HuH-7.5 (cell line): ENCODE measurements at places on chromosomes 7 and 10.

- no peak for DNase-seq
These were observed 17.7 kb downstream of the CLIP2 start for GRCh38 chr7:74306730-74307469.

GRCh38 chr7:34096198-34096651 lies 190.9 kb downstream of the BMPER start:
- no peak for DNase-seq

DNA sequence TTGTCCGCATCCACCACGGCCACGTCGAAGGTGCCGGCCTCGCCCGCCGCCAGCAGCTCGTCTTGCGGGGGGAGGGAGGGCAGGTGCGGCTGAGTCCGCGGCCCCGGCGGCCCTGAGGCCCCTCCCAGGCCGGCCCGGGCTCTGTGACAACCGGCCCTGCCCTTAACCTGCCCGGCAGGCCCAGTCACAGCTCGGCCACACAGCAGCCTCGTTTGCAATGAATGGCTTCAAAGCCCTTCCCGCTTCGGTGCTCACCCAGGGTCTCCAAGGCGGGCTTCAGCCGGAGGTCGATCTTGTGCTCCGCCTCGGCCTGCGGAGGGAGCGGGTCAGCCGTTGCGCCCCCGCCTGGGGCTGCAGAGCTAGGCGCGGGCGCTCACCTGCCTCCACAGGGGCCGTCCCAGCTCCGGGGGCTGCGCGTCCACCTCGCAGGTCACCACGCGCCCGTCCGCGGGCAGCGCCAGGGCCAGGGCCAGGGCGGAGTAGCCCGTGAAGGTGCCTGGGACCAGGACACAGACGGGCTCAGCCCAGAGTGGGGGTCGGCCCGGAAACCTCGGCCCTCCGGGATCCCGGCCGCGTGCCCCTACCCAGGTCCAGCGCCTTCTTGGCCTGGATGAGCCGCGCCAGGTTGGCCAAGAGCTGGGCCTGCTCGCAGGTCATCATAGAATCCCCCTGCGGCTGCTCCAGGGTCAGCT lies 928 bp downstream of the COMTD1 start:
- DNase-seq = no peak

- DNase-seq = no peak
These were observed 932 bp downstream of the NYAP1 start for GRCh38 chr7:100484673-100485045.

DNA sequence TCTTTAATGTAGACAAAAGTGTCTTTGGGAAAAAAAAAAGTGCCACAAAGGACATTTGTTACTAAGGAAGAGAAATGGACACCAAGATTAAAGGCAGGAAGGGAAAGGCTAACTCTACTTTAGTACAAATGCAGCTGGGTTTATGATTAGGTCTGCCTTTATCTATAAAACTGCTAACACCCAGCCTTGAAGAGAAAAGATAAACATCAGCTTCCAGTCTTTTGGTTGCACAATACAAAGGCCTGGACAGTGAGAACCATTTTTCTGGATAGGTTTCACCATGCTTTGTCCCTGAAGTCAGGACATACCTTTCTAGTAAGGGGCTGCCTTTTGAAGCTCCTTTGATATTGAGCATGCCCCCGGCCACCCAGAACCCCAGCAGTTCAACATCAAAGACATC lies 45.1 kb downstream of the ZNF248 start:
- DNase-seq = no peak

GRCh38 chr10:34739915-34740314 lies 75.2 kb downstream of the PARD3 start:
- DNase-seq = no peak

- no peak for DNase-seq
These were observed 385.5 kb downstream of the PCDH15 start for GRCh38 chr10:54415483-54415882.

DNA sequence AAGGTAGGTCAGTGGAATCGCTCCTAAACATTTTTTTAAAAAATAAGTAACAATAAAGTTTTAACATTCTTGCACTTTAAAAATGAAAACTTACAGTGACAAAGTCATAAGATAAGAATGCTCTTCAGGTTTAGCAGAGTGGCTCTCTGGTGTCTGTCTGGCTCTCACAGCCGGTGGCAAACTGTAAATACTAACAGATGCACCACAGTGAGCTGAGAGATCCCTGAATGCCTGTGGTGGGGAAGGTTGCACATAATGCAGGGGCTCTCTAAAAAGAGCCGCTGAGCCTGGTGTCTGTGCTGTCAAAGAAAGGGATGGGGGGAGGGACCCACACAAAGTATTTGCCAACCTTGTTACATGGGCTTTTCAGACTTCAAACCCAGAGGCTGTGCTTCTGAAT lies 498.3 kb downstream of the CCSER2 start:
- DNase-seq = no peak

DNA sequence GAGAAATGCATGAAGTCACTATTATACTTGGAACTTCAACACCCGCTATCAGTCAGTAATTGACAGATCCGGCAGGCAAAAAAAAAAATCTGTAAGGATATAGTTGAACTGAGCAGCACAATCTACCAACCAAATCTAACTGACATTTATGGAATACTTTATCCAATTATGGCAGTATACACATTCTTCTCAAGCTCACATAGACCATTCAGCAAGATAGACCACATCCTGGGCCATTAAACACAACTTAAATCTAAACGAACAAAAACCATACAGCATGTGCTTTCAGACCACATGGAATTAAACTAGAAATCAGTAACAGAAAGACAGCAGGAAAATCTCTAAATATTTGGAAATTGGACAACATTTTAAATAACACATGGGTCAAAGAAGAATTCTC lies 112.7 kb downstream of the MPP7 start:
- DNase-seq = no peak

DNA sequence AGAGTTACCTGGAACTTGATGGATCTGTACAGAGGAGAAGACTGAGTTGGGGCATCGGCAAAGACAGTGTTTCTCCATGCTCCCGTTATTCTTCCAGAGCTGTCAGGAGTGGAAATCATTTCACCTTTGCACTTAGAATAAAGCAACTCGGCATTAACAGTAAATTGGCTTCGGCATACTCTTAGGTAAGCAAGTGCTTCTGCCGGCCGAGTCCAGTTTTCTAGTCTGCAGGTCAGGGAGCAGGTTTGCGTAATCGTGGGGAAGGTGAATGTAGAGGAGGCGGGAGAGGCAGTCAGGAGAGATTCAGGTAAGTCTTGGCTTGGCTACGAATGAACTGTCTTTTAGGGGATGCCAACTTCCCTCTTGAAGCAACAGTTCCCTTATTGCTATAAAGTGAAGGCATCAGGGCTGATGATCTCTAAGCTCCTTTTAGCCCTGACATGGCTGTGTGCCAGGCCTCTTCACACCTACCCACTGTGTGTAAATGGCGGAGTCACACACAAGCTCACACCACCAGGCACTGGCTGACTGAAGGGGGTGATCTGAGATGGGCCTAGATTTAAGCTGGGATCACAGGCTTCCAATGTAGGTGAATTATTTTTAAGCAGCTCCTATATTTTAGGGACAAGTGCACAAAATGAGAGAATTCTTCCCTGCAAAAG lies 127.1 kb downstream of the GATA3 start:
- DNase-seq = no peak

- no peak for DNase-seq
These were observed 52.0 kb downstream of the JAKMIP3 start for GRCh38 chr10:132117636-132118190.

GRCh38 chr10:125081931-125082330 lies 78.4 kb downstream of the CTBP2 start:
- DNase-seq = no peak

- DNase-seq = peak; percentile 80
These were observed 51.0 kb upstream of the NKX6-2 start for GRCh38 chr10:132836832-132837540.

DNA sequence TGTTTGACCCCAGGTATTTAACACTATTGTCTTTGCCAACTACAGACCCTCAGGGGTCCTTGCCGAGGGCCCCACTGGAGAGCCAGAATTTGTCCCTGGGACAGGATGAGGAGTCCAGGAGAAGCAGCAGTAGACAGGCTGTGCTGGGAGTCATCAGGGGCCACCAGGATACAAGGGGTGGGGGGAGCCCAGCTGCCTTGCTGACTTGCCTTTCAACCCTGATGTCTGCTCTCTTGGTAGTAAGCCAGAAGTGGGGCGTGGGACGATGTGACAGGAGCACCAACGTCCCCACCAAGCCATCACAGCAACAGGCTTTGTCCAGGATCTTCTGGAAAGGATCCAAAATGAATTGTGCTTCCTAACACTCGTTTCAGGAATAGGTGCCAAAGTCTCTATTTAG lies 62.4 kb upstream of the CDCA7L start:
- DNase-seq = no peak

DNA sequence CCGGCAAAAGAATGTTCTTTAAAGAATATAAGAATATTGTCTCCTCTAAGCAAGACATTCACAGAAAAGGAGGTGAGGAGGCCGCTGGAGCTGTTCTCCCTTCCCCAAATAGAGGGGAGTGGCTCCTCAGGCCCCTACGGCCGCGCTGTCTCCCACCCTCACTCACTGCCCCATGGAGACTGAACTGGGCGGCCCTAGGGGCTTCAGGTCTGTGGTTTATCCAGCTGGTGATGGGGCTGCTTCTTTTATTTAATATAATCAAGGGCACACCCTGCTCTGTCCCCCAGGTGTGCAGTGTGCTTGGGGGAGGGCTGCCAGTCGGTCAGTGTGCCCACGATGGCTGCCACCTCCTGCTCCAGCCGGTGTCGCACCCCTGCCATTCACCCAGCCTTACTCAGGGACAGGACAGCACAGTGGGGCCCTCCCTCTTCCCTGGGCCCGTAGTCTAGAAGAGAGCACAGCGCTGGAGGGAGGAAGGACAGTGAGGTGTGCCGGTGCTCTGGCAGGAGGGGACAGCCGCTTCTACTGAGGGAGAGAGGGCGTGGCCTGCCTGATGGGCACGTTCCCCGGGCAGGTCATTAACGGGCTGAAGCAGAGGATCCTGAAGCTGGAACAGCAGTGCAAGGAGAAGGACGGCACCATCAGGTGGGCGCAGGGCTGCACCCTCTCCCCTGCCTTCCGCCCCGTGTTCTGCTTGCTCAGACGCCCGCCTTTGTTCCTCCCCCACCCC lies 23.4 kb downstream of the IQCE start:
- no peak for DNase-seq

DNA sequence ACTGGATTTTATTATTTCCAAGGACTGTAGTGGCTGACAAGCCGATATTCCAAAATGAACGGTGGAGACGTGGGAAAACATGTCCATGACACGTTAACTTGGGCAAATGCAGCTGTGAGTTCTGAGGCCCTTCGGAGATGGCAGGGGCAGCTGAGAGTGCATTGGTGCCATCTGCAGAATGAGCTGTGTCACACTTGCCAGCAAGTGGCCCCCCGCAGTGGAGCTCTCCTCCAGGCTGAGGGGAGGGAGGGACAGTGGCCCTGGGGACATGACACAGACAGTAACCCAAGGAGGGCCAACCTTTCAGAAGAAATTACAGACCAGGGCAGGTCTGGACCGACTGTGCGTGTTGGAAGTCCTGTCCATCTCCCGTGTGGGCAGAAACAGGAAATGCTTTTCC lies 139.4 kb downstream of the SVIL start:
- no peak for DNase-seq

- DNase-seq = no peak
These were observed 48.0 kb downstream of the BRAF start for GRCh38 chr7:140876519-140877248.

DNA sequence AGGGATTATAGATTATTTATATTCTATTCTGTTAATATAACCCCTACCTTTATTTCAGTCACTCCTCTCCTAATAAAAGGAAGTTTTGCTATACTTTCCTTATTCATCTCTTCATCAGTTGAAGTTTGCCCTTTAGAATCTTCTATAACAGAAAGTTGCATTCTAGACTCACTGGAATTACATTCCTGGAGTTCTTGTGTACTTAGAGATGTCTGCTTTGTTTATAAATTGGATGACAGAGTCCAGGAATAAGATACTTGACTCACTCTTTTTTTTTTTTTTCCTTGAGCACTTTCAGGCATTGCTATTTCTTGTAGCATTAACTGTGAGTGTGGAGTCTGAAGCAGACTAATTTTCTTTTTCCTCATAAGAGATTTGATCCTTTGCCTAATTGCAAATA lies 640.8 kb downstream of the XPNPEP1 start:
- no peak for DNase-seq

DNA sequence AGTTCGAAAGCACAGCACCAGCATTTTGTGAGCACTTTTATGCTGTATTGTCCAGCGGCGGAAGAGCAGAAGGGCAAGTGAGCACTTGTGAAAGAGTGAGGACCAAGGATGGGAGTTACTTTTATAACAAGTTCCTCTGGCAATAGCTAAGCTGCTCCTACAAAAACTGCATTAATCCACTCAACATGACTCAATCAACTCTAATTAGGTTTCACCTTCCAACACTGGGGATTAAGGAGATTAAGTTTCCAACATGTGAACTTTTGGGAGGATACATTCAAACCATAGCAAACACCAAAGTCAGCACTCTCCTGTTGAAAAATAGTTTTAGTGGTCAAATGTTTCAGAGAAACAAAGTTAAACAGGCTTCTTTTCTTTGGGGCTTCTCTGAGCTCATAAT lies 844.5 kb downstream of the REEP3 start:
- DNase-seq = no peak

DNA sequence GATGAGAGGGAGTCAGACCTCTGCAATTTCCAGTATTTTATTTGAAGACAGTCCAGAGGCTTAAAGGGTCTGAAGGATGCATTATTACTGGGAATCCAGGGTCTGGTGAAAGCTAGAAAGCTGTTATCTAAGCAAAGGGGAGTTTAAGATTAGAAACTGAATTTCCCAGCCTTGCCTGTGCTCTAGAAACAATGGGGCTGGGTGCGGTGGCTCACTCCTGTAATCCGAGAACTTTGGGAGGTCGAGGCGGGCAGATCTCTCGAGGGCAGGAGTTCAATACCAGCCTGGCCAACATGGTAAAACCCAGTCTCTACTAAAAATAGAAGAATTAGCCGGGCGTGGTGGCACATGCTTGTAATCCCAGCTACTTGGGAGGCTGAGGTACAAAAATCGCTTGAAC lies 71.5 kb upstream of the ANLN start:
- DNase-seq = no peak

DNA sequence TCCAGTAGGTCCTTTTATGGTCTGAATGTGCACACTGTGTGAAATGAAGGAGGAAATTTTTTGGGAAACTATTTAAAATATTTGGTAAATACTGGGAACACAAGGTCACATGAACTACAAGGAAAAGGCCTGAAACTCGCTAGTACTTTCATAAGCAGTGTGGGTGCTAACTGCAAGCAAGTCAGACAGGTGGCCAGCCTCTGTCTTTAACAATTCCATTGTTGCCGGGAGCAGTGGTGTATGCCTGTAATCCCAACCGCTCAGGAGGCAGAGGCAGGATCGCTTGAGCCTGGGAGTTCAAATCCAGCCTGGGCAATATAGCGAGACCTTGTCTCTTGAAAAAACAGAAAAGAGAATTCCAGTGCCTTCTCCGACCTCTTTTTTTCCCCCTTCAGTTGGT lies 37.5 kb downstream of the SMURF1 start:
- DNase-seq = no peak

- DNase-seq = no peak
These were observed 47.4 kb upstream of the COMTD1 start for GRCh38 chr10:75283078-75283670.

GRCh38 chr7:142496545-142496991 lies 238.7 kb upstream of the PRSS58 start:
- peak; percentile 6 for DNase-seq
